ENCODE measurements at places on chromosomes 3 and 15. TPM values are rescaled to one million over a fixed set of nuclear protein-coding genes. Genes with fewer than 3 reads are reported as not detected.

HERC2 gene
- 45.8 TPM for total RNA-seq

ADAMTS7 gene
- 10.2 TPM for total RNA-seq

LIPH gene
- total RNA-seq, result 0.22 TPM

SYNM gene
- total RNA-seq, result 43.8 TPM

RTP3 gene
- total RNA-seq, result not detected

B3GALNT1 gene
- 5.2 TPM for total RNA-seq

ALCAM gene
- 18.1 TPM for total RNA-seq

SNAP23 gene
- total RNA-seq, result 97.1 TPM

ANKUB1 gene
- total RNA-seq, result not detected

POLQ gene
- 0.49 TPM for total RNA-seq

BUB1B gene
- total RNA-seq, result 8.8 TPM

BMF gene
- 5.9 TPM for total RNA-seq

NR2E3 gene
- not detected for total RNA-seq

STARD5 gene
- 2.4 TPM for total RNA-seq

ERC2 gene
- total RNA-seq, result not detected

IQCF6 gene
- not detected for total RNA-seq

TRPC1 gene
- total RNA-seq, result 15.5 TPM

GRIP2 gene
- 0.22 TPM for total RNA-seq

MKRN3 gene
- total RNA-seq, result 2.9 TPM

CHST14 gene
- total RNA-seq, result 9.0 TPM

ECE2 gene
- total RNA-seq, result not detected

UBE2E1 gene
- total RNA-seq, result 89.0 TPM

WNT7A gene
- not detected for total RNA-seq
